ENCODE measurements at places on chromosomes 5 and 9.

GRCh38 chr9:20243841-20244240 lies 378.5 kb downstream of the MLLT3 start:
- DNase-seq: no peak

GRCh38 chr5:116685931-116686330 lies 111.3 kb upstream of the SEMA6A start:
- no peak for DNase-seq

DNA sequence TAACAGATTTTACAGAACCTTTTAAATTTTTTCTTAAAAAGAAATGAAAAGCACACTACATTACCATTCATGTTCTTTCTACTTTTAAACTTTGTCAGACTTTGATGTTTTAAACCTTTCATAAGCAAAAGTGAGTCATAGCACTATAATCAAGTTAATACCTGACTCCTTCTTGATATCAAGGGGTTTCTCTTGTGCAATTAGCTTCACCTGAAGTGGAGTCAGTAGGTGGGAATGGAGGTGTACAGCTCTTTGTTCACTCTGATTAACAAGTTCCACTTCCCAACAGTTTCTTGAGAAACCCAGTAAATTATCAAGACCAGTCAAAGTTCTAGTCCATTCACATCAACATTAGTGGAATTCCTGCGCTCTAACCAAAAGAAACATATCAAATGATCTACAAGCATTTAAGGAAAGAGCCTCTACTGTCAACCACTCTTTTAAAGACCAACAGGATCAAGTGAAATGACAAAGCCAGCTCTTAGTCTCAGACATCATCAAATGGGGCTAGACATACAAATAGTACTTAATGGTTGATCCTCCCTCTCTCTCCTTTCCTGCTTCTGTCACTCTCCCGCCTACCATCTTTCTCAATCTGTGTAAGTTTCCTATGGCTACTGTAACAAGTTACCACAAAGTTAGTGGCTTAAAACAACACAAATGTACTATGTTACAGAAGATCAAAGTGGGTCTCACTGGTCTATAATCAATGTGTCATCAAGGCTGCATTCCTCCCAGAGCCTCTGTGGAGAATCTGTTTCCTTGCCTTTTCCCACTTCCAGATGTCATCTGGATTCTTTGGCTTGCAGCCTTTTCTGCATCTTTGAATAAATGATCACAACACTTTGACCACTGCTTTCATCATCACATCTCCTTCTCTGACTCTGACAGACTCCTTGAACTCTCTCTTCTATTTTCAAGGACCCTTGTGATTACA lies 68.0 kb downstream of the HINT1 start:
- no peak for DNase-seq

DNA sequence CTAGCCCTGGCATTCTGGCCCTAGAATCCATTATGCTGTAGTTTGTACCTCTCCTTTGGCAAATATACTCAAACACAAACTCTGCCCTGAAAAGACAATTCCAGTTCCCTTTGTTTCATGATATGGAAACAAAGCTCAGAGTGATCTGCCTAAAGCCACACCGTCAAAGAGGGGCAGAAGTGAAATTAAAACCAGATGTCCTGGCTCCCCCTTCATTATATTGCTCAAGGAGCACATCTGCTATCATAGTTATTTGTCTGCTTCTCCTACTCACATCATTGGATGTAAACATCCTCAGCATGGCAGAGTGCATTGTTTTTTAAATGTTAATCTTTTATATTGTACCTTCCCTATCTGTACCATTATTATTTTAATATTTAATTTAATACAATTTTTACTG lies 266.7 kb upstream of the SMARCA2 start:
- DNase-seq: no peak

GRCh38 chr5:98275980-98276379 lies 497.5 kb upstream of the RGMB start:
- DNase-seq: no peak

GRCh38 chr9:136851941-136852663 lies at the start of gene MAMDC4:
TSS of gene MAMDC4 (plus strand) at chr9:136852346. CDS start at chr9:136852417, 71 bp downstream.
- no peak for DNase-seq

DNA sequence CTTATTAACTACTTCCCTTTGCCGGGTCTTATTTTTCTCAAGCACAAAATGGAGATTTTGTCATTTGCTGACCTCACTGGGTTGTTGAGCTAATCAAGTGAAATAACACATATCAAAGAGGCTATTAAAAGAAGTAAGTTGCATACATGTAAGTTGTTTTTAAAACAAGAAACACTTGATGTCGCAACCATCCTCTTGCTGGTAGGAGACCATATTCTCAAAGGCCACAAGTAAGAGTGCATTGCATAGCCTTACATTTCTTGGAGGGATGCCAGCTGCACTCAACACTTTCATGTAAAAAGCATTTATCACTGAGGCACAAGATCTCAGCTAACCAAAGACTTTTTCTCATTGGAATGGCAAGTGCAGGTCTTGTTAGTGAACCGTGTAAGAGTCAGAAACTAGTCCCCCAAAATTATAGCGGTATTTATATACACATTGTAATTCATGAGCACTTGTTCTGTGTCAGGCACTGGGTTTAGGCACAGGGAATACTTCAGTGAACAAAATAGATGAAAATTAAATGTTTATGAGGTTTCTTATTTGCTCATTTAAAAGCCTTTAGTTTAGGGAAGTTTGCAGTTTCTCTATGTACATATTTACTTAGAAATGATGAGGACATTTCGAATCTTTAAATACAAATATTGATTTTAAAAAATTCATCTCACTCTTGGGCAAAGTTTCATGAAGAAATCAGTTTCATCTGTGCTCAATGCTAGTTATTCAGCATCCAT lies 72.0 kb downstream of the ZFAND5 start:
- DNase-seq: no peak

DNA sequence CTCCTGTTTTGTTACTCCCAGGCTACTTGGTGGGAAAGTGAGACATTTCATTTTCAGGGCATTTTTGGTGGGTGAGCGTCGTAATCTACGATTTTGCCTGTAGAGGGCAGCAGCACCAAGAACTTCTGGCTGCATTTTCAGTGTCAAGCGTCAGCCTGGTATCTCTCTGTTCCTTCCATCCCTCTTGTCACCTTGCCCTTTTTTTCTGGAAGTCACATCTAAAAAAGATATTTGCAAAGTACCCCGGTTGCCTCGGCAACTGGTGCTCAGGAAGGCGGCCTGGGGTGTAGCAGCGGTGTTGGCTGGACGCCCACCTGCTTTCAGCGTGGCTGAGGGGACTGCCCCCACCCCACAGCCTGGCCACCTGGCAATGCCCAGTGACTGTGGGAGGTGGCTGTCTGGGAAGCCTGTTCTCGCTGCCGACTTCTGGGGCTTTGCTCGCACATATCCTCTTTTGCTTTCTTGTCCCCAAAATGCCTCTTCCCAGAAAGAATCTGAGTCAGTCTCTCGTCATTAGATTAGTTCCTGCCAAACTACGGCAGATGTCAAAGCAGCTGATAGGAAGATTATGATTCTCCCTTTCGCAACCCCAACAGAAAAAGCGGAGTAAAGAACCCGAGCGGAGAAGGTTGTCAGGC lies 84.5 kb downstream of the ACER2 start:
- peak; percentile 43 for DNase-seq

DNA sequence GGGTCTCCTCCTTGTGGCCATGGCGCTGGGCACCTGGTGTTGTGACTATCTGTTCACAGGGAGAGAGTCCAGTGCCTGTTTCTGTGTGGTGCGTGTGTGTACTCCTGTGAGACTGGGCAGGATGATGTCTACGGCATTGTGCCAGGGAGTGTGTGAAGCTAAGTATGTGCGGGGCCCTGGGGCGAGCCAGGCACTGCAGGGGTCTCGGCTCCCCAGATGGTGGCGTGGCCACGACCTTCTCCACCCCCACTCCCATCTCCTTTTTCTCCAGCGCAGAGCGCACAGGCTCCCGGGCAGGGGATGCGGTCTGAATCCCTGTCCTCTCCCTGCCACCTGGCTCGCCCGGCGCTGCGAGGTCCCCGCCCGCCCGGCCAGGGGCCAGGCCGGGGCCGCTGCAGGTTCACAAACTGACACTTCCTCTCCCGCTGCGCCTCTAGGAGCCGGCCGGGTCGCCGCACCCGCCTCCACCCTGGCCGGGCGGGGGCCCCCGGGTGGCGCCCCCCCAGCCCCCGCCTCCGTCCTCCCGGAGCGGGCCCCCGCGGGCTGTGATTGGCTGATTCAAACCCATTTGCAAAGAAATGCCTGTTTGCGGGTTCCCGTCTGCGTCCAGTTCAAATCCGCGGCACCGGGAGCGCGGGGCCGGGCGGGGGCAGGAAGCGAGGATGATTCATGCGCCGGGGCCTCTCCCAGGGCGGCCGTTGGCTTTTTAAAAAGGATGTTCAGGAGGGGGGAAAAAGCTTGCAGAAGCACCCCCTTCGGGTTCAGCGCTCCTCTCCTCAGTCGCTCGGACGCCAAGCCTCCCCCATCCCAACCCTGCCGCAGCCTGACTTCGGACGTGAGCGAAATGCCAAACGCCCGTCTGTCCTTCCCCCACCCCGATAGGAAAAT lies 790 bp downstream of the PHF19 start:
- DNase-seq: peak; percentile 81

- no peak for DNase-seq
Observed at GRCh38 chr5:959581-960531, 48.7 kb upstream of the NKD2 start.

DNA sequence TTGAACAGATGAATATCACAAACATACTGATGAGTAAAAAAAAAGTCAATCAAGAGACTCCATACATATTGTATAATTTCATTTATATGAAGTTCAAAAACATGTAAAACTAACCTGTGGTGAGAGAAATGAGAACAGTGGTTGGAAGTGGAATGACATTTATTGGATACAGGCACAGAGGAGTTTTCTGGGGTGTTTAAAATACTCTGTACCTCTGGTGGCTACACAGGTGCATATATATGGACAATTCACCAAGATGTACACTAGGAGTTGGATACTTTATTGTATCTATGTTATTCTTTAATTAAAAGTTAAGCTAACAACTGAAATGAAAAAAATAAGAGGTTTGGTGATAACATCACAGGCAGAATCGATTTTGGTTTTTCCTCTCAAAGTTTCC lies 14.1 kb downstream of the FOXD1 start:
- DNase-seq: no peak

DNA sequence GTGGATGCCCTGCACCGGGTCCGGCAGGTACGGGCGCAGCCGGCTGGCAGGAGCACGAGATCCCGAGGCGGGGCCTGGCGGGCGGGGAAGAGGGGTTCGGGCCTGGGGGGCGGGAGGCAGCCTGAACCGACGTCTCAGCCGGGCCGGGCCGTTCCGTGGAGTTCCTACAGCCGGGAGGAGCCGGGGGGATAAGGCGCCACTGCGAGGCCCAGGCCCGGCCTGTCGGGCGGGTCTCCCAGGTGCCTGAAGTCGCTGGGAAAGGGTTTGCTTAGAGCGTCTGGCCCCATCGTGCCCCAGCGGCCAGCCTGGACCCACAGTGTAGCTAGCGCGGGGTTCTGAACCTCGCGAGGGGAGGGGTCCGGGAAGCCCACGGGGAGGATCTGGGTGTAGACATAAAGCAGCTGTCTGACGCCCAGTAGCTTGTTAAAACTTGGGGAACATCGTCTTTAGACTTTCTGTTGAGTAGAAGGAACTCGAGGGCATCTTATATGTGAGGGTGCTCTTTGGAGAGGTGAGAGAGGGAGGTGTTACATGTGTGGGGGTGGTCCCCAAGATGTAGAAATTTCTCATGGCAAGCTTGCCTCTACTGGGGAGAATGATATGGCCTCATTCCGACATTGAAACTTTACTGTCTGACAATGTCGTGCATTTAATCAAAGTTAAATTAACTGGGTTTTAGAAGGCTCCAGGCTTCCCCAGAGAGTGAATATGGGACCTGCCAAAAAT lies 524 bp downstream of the FUBP3 start:
- DNase-seq: no peak

DNA sequence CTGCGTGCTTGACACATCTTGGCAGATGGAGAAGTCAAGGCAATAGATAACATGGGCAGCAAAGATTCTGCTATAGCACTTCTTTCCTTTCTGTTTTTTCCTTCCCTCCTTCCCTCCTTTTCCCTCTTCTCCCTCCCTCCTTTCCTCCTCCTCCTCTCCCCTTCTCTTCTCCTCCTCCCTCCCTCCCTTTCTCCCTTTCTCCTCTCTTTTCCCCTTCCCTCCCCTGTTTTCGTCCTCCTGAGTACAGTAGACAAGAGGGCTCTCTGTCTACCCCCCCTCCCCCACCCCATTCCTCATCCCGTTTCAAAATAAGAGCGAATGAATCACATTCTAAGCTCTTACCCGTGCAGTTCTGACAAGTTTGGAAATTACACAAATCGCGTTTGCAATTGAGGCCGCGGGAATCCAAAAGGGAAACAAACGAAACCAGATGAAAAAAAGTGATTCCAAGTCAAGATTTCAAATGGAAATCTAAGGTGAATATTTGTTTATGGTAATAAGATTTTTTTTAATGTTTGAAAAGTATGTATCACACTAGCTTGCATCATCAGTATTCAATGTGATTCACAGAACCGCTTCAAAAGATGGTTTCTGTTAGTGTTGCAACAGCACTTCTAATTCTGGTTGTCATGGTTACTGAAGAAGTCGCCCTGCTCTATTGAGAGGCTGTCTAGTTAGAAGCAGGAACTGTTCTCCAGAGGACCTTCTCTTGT lies 1.3 kb downstream of the NIM1K start:
- peak; percentile 35 for DNase-seq

GRCh38 chr9:2816476-2817141 lies 27.3 kb downstream of the PUM3 start:
- no peak for DNase-seq

GRCh38 chr5:14821100-14821845 lies 50.3 kb downstream of the ANKH start:
- no peak for DNase-seq

- no peak for DNase-seq
Observed at GRCh38 chr9:128805661-128806060, 12.6 kb upstream of the ENDOG start.

- DNase-seq: no peak
Observed at GRCh38 chr5:68804343-68804742, 289.5 kb upstream of the SLC30A5 start.

DNA sequence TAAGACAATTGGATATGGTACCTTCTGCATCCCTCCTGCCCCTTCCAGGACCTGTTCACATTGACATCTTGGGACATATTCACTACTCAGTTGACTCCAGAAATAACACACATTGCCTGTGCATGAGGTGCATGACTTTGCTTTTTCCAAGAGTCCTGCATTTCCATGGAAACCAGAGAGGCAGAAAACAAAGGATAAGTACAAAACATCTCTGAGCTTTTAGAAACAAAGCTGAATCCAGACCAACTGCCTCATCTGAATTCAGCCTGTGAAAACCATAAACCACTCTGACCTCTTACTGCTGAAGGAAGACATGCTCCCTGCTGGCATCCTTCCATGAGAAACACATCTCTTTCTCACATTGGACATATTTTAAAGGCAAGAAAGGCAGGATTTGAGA lies 695.1 kb downstream of the TAF11L14 start:
- no peak for DNase-seq

DNA sequence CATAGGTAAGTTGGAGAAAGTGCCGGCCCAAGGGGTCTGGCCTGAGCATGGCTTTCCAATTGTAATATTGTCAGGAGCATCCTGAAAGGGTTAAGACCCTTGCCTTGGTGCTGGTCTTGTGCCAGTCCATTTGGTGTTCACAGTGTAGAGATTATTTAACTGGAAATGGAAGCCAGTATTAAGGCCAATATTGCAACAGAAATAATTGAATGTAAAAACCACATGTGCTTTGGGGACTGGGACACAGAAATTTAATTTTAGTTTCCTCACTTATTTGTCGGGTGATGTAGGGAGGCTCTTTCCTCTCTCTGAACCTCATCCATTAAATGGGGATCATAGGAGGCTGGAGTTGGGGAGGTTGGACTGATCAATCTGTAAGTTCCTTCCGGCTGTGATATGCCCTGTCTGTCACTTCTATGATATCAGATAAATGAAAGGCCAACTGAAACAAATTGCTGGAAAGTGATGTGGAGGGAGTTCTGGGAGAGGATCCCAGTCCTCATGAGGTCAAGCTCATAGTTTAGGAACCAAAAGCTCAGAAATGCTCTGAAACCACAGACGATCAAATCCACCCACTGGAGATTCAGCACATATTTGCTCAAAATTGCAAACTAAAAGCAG lies 54.8 kb upstream of the COL15A1 start:
- no peak for DNase-seq

All from activated naive CD4-positive, alpha-beta T cell treated with Interleukin-2 at 50 U/mL for 16 hours (primary cell).